ENCODE measurements at places on chromosomes 12 and 14.

DNA sequence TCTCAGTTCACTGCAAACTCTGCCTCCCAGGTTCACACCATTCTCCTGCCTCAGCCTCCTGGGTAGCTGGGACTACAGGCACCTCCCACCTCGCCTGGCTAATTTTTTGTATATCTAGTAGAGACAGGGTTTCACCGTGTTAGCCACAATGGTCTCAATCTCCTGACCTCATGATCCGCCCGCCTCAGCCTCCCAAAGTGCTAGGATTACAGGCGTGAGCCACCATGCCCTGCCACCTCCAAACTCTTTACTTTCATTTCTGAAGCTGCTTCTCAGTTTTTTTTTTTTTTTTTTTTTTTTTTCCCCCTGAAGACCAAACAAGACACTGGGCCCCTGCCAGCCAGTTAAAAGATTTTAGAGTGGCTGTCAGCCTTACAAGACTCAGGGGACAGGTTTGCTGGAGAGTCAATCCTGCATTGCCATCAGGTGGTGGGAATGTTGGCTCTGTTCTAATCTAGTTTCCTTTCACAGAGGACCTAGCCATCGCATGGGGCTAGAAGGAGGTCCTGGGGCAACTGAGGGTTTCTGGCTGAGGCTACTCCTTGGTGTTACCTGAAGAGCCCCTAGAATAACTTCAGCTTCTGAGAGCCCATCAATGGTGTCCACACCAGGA lies 37.4 kb upstream of the HIGD1C start:
- DNase-seq, result no peak

DNA sequence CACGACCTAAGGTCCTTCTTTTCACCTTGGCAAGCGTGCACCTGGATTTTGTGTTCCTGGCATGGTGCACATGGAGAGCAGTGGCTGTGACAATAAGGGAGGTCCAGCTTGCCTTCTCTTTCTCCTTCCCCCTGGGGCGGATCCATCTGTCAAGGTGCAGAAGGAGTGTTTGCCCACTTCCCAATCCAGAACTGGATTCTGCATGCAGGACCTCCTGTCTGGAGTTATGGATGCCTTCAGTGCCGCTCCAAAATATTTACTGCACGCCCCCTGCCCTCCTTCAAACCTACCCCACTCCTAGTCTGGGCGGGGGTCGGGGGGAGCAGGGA lies 192.7 kb downstream of the DPF3 start:
- DNase-seq, result no peak

GRCh38 chr12:87828382-87828973 lies 200.7 kb downstream of the C12orf50 start:
- no peak for DNase-seq

GRCh38 chr14:50039734-50040400 lies 76.5 kb downstream of the VCPKMT start:
- DNase-seq, result no peak

- DNase-seq, result no peak
Observed at GRCh38 chr14:77151918-77152588, 10.5 kb upstream of the ZDHHC22 start.

GRCh38 chr12:6091786-6092566 lies 32.5 kb downstream of the VWF start:
- no peak for DNase-seq

- DNase-seq, result no peak
Observed at GRCh38 chr14:91284146-91284790, 39.8 kb upstream of the GPR68 start.

DNA sequence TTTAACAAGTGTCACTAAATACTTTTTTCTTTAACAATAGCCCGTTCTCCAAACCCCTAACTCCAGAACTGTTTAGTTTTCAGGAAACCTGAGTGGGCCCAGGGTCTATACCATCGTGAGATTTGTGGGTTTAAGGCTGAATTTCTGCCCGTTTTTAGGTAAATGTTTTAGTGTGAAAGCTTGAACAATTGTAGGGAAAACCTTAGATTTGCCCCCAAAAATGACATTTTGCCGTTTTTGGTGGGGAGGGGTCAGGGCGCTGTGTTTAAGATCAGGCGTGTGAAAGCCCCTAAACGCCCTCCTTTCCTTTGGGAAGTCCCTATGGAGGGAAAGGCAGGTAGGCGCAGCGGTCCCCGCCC lies 320 bp upstream of the PRPF39 start:
- no peak for DNase-seq

- DNase-seq, result no peak
Observed at GRCh38 chr14:100152091-100152490, 7.4 kb downstream of the DEGS2 start.
